Lung (tissue), 17 donors: ENCODE measurements at places on chromosomes 1 and 21. TPM values are rescaled to one million over a fixed set of nuclear protein-coding genes. Genes with fewer than 3 reads are reported as not detected.

ABL2 gene
- 27.8 TPM for total RNA-seq

DNA sequence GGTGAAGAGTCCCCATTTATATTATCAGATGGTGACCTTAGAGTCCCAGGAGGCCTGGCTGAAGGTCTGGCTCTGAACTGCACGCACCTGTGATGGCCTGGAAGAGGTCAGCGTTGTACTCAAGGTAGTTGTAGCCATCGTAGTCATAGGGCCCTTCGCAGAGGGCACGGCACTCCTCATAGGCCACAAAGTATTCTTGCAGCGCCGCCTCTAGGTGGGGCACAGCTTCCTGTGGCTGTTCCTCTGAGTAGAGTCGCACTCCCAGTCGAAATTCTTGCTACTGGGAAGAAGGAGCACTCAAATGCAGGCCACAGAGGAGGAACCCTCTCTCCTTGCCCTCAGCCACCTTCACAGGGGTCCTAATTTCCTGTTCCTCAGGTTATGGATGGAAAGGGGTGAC is 7.7 kb downstream of the P3H1 start:
- peaks cover 23% of the 10 kb centered on the region for H3K36me3 ChIP-seq
- no peak for DNase-seq
- H3K27ac ChIP-seq, result no peak overlapping the region
- H3K27me3 ChIP-seq, result no peaks in the 10 kb centered on the region

DNA sequence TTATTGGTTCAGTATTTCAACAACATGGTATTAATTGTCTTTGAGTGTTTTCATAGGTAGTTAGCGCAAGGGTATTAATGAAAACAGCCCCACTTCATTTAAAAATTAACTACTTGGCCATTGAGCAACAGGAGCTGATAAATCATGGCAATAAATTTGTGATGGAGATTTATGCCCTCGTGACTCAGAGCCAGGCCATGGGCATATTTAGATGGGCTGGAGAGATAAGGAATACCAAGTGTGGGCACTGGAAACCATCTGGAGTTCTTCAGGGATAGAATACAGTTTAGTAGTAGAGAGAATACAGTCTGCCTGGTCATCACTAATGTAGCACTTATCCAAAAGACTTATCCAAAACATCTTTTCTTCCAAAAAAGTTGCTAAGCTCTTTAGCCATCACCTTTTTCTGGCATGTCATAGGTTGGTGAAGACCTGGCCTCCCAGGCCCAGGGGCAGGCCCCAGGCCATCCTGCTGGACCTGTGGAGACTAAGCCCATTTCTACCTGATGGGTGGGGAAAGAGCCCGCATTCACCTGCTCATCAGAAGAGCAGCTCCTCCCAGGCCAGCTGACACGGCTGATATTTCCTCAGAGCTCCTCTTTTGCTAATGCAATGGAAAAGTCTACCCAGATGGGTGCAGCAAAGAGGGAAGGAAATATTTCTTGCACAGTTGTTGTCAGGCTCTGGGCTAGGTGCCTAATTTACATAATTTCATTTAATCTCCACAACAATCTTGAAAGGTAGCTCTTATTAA is 238.0 kb downstream of the TM2D1 start:
- H3K4me3 ChIP-seq, result no peak overlapping the region
- DNase-seq, result no peak
- H3K36me3 ChIP-seq, result no peaks in the 10 kb centered on the region
- H3K4me1 ChIP-seq, result peaks cover 10% of the 10 kb centered on the region
- no peak overlapping the region for H3K27ac ChIP-seq

DNA sequence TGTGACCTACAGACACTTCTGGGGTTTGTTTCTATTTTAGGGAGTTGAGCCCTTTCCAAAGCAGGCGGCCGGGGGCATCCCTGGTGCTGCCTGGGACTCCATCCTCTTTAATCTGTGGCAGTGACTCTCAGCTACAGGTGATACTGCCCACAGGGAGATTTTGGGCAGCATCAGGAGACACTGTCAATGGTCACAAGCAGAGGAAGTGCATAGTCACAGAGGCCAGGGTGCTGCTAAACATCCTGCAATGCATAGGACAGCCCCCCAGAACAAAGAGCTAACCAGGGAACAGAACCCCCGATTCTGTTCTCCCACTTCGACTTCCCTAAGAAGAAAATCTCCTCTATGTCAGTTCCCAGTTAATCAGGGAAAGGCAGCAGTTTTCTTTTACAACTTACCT is 66.2 kb downstream of the TEX35 start:
- H3K4me3 ChIP-seq, result no peak overlapping the region
- H3K27me3 ChIP-seq, result no peaks in the 10 kb centered on the region
- H3K4me1 ChIP-seq, result no peaks in the 10 kb centered on the region

SH3D21 gene
- 16.6 TPM for total RNA-seq

HIPK1 gene
- 87.2 TPM for total RNA-seq

DNA sequence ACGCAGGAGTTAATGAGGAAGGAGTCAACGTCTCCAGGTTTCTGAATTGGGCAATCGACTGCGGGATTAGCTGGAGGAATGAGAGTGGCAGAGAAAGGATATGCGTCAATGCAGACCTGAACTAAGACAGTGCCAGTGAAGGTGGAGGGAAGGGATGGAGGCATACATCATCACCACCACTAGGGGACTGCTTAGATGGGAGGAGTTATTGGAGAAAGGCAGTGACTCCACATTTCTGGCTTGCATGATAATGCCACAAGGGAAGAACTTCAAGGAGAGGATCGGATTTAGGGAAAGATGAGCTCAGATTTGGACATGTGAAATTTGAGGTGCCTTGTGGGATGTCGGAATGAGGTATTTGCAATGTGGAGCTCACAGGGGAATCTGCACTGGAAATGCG is 17.5 kb downstream of the VASH2 start:
- no peak overlapping the region for H3K4me3 ChIP-seq
- DNase-seq, result no peak
- H3K4me1 ChIP-seq, result no peaks in the 10 kb centered on the region
- no peak overlapping the region for H3K27ac ChIP-seq

DNA sequence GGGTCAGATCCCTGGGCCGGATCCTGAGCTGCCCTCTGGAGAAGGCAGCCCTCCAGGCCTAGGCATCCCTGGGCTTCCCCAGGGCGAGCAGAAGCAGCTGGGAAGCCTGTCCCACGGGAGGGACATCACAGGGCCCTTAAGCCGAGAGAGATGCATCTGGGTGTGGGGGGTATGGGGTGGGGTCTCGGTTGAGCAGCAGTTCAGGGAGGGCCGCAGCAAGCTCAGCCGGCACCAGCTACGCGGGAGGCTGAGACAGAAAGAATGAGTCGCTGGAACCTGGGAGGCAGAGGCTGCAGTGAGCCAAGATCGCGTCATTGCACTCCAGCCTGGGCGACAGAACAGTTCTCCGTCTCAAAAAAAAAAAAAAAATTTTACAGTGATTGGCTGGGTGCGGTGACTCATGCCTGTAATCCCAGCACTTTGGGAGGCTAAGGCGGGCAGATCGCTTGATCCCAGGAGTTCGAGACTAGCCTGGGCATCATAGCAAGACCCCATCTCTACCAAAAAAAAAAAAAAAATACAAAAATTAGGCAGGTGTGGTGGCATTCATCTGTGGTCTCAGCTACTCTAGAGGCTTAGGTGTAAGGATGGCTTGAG is 37.7 kb downstream of the RRP1 start:
- peaks cover 4% of the 10 kb centered on the region for H3K27me3 ChIP-seq
- no peak for DNase-seq
- no peak overlapping the region for H3K4me3 ChIP-seq
- no peaks in the 10 kb centered on the region for H3K36me3 ChIP-seq
- H3K4me1 ChIP-seq, result no peaks in the 10 kb centered on the region
- H3K27ac ChIP-seq, result no peak overlapping the region

DNA sequence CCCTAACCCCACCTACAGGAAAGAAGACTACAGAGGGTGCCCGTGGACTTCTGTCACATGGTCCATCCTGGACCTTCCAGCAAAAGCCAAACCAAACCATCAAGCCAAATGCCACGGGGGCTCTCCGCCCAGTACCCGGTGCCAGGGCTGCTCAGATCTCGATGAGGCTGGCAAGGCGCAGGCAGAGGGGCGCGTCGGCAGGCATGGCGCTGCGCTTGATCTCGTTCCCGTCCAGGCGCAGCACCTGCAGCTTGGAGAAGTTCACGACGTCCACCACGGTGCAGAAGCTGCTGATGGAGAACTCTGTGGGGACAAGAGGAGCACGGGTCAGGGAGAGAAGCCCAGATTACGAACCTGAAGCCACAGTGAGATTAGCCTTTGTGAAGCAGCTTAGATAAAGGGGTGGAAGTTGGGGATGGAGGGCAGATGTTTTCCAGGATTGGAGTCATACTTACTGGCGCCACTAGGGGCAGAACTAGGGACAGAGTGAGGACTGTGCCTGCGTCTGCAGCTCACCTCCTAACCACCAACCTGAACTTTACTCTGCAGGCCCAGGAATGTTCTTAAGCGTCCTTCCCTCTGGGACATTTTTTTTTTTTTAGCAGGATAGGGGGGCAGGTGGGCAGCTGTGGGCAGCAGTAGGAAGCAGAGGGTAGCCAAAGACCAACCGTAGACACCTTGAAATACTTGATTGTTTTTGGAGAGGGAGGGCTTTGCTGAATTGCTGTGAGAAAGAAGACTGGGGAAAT is 8.6 kb downstream of the FMOD start:
- no peaks in the 10 kb centered on the region for H3K27me3 ChIP-seq
- H3K4me3 ChIP-seq, result no peak overlapping the region

DNA sequence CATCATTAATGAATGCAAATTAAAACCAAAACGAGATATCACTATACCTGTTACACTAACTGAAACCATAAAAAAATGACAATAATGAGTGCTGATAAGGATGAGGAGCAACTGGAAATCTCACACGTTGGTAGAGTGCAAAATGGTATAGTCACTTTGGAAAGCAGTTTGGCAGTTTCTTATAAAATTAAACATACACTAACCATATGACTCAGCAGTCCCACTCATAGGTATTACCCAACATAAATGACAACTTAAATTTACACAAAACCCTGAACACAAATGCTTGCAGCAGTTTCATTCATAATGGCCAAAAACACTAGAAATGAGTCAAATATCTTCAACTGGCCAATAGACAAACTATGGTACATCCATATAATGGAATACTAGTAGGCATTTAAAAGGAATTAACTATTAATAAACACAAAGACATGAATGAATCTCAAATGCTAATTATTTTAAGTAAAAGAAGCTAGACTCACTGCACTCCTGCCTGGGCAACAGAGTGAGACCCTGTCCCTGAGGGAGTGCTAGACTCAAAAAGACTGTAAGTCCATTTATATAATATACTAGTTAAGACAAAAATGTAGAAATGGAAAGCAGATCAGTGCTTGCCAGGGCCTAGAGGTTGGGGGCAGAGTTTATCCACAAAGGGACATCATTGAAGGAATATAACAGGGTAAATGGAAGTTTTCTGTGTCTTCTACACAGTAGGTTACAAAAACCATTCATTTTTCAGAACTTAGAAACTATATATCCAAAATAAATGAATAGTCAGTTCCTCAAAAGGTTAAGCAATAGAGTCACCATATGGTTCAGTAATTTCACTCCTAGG is 77.4 kb downstream of the EIF4G3 start:
- DNase-seq, result no peak
- H3K27me3 ChIP-seq, result no peaks in the 10 kb centered on the region
- H3K4me1 ChIP-seq, result no peaks in the 10 kb centered on the region
- no peak overlapping the region for H3K27ac ChIP-seq
- no peak overlapping the region for H3K4me3 ChIP-seq
- H3K36me3 ChIP-seq, result no peaks in the 10 kb centered on the region

AK5 gene
- 3.0 TPM for total RNA-seq

CCDC18 gene
- 10.8 TPM for total RNA-seq

DNA sequence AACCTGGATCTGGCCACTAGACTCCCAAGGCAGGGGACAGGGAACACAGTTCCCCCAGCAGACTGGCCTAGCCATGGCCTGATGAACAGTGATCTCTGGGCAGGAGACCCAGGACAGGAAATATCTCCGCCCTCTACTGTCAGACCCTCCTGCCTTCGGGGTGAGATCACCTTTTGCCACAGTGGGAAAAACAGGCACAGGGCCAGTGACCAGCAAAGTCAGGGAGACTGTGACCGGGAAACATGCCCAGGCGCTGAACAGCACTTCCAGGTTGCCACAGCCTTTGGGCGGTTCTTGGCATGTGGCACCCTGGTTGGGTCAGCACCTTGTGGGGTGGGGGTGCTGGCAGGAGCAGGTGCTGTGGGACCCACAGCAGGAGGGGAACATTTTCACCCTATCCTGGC is 8.9 kb upstream of the ZNF669 start:
- DNase-seq, result no peak
- H3K27me3 ChIP-seq, result no peaks in the 10 kb centered on the region
- H3K36me3 ChIP-seq, result no peaks in the 10 kb centered on the region
- H3K27ac ChIP-seq, result no peak overlapping the region

ACTL8 gene
- total RNA-seq, result not detected

TACSTD2 gene
- total RNA-seq, result 55.5 TPM

DNA sequence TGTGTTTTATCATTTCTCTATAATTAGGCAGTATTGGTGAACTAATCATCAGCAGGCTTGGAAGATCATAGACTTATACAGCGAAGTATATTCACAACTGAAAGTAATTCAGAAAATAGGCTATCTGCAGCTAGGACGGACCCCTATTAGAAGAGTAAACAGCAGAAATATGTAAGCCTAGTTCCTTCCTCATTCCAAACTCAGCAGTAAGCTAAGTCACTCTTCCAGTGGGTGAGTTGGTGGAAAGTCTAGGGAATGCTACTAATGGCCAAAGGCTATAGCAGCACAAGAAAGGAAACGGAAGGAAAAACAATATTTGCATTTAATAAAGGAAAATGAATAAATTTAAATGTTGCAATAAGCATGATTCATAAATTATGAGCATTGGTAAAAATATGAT is 918.1 kb upstream of the TMPRSS15 start:
- no peak overlapping the region for H3K4me3 ChIP-seq
- no peaks in the 10 kb centered on the region for H3K4me1 ChIP-seq
- no peak overlapping the region for H3K27ac ChIP-seq

TFF2 gene
- total RNA-seq, result not detected

ZNF593OS gene
- not detected for total RNA-seq

GRCh38 chr1:2233997-2234761 is 6.1 kb downstream of the SKI start:
- no peaks in the 10 kb centered on the region for H3K27me3 ChIP-seq
- DNase-seq, result peak; percentile 93
- H3K27ac ChIP-seq, result peak overlapping the region; percentile 66
- H3K4me3 ChIP-seq, result no peak overlapping the region

- no peak overlapping the region for H3K27ac ChIP-seq
- no peak overlapping the region for H3K4me3 ChIP-seq
- no peaks in the 10 kb centered on the region for H3K36me3 ChIP-seq
- H3K4me1 ChIP-seq, result peaks cover 10% of the 10 kb centered on the region
- DNase-seq, result no peak
Measured at GRCh38 chr1:12626888-12627287, 8.9 kb upstream of the DHRS3 start.

GRCh38 chr21:35697321-35697808 is 363.0 kb downstream of the SETD4 start:
- peaks cover 10% of the 10 kb centered on the region for H3K27me3 ChIP-seq
- H3K27ac ChIP-seq, result no peak overlapping the region
- DNase-seq, result peak; percentile 83
- H3K4me1 ChIP-seq, result peaks cover 4% of the 10 kb centered on the region
- no peaks in the 10 kb centered on the region for H3K36me3 ChIP-seq
- no peak overlapping the region for H3K4me3 ChIP-seq

GRCh38 chr21:37437376-37438080 is 71.0 kb downstream of the DYRK1A start:
- no peaks in the 10 kb centered on the region for H3K27me3 ChIP-seq
- peaks cover 12% of the 10 kb centered on the region for H3K4me1 ChIP-seq
- H3K27ac ChIP-seq, result no peak overlapping the region
- no peak for DNase-seq
